ENCODE measurements at places on chromosomes 7 and 10. TPM values are rescaled to one million over a fixed set of nuclear protein-coding genes. Genes with fewer than 3 reads are reported as not detected.

The ZNF239 gene
- total RNA-seq, result 3.3 TPM

DNA sequence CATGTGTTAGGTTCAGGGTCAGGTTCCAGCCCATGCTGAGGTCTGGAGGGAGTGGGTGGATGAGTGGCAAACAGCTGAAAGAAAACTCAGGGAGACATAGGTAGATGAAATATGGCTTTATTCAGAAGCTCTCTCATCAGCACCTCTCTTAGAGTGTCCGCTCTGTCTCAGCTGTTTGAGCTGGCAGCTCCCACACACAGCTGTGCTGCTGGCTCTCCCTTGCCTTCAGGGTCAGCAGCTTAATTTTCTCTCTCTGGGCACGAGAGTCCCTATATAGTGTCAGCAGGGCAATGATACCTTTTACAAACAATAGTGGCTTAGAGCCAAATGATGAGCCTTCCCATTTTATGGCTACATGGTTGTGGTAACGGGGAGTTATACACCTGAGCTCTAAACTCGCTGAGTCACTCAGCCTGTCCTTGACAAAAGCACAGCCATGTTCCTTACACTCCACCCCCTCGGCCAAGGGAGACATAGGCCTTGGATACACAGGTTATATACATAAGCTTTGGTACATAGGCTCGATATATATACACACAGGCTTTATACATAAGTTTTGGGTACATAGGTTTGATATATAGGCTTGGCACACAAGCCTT, 10.4 kb downstream of the RNF133 start:
- H3K36me3 ChIP-seq, result no peaks in the 10 kb centered on the region
- no peaks in the 10 kb centered on the region for H3K27me3 ChIP-seq
- H3K4me1 ChIP-seq, result no peaks in the 10 kb centered on the region
- DNase-seq, result no peak

- no peaks in the 10 kb centered on the region for H3K4me1 ChIP-seq
- no peaks in the 10 kb centered on the region for H3K36me3 ChIP-seq
- no peak for DNase-seq
- no peak overlapping the region for H3K4me3 ChIP-seq
These were observed 306.4 kb downstream of the FGFR2 start for GRCh38 chr10:121291823-121292222.

DNA sequence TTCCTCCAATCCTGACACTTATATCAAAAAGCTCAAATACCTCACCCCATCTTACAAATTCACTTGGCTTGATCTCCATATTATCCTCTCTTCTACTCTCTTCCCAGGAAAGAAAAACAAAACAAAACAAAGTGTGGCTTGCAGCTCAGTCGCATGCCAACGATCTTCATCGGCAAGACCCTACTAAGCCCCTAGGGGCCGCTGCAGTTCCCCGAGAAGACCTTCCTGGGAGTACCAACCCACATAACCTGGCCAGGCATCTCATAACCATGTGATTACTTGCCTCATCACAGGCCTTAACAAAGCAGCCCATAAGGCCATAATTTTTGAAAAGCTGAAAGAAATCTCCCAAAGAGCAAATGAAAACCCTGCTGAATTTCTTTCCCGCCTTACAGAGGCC, 103.7 kb downstream of the ZNF92 start:
- peaks cover 12% of the 10 kb centered on the region for H3K4me1 ChIP-seq
- no peak overlapping the region for H3K27ac ChIP-seq
- no peak for DNase-seq
- no peaks in the 10 kb centered on the region for H3K27me3 ChIP-seq
- H3K4me3 ChIP-seq, result no peak overlapping the region

DNA sequence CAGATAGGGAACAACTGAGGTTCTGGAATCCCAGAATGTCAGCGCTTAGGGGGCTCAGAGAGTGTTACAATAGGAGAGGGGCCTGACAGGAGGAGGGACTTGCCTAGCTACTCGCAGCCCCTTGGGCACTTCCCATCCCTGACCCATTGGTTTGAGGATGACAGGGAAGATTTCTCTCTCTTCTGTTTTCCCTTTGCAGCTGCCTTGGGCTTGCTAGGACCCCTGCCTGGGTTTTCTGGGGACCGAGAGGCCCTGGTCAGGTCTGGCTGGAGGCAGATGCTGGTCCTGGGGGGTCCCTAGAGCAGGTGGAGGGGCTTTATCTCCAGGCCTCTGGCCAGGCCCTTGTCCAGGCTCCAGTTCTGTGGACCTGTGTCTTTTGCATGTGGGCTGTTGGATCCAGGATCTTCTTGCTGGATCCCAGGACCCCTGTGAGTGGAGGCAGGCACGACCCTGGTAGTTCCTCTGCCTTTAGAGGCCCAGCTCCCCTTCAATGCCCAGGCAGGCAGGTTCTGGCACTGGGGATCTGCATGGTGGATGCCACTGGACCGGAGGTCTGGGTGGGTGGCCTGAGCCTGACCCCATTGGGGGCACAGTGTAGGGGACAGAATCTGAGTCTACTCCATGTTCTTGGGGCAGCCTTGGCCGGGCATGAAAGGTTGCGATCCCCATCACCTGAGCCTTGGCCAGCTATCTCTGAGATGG, 26.9 kb downstream of the RAMP3 start:
- no peak overlapping the region for H3K4me3 ChIP-seq
- H3K27me3 ChIP-seq, result peaks cover 99% of the 10 kb centered on the region
- no peaks in the 10 kb centered on the region for H3K4me1 ChIP-seq
- H3K27ac ChIP-seq, result no peak overlapping the region
- H3K36me3 ChIP-seq, result no peaks in the 10 kb centered on the region

DNA sequence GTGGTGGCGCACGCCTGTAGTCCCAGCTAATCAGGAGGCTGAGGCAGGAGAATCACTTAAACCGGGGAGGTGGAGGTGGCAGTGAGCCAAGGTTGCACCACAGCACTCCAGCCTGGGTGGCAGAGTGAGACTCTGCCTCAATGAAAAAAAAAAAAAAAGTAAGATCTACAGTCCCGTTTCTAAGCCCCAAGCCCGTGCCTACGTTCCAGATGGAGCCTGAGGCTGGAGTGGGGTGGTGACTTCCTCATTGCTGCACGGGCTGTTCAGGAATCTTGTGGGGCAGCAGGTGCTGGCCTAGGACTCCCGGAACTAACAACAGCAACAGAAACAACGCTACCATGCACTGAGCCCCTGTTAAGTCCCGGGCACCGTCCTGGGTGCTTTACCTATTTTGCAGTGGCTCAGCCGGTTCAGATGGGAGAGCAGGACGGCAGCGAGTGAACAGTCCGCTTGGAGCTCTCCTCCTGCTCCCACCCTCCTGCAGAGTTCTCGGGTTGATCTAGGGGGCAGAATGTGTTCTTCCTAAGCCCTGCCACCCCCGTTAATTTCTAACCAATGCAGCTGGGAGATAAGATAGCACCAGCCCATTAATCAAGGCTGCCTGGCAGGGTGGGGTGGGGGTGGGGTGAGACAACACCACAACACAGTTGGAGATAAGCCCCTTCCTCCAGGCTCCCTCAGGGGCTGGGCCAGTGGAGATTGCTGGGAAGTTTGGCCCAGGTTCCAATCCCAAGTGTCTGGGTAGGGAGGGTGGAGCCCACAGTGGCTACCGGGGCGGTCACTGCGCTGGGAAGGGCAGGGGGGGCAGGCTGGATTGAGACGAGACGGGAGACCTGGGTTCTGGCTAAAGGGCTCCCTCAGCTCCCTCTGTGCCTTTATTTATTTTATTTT, 17.0 kb upstream of the SFRP5 start:
- DNase-seq, result peak; percentile 22
- no peaks in the 10 kb centered on the region for H3K4me1 ChIP-seq
- H3K27ac ChIP-seq, result no peak overlapping the region
- H3K4me3 ChIP-seq, result no peak overlapping the region
- H3K27me3 ChIP-seq, result no peaks in the 10 kb centered on the region

- no peaks in the 10 kb centered on the region for H3K27me3 ChIP-seq
- peaks cover 3% of the 10 kb centered on the region for H3K36me3 ChIP-seq
- H3K4me1 ChIP-seq, result peaks cover 26% of the 10 kb centered on the region
- H3K4me3 ChIP-seq, result no peak overlapping the region
- no peak for DNase-seq
These were observed 3.2 kb downstream of the PNPLA8 start for GRCh38 chr7:108522780-108523179.

GRCh38 chr10:104308439-104308903, 29.8 kb downstream of the ITPRIP start:
- no peaks in the 10 kb centered on the region for H3K36me3 ChIP-seq
- no peak overlapping the region for H3K4me3 ChIP-seq
- no peaks in the 10 kb centered on the region for H3K27me3 ChIP-seq
- H3K27ac ChIP-seq, result no peak overlapping the region

The TMEM270 gene
- 0.72 TPM for total RNA-seq

DNA sequence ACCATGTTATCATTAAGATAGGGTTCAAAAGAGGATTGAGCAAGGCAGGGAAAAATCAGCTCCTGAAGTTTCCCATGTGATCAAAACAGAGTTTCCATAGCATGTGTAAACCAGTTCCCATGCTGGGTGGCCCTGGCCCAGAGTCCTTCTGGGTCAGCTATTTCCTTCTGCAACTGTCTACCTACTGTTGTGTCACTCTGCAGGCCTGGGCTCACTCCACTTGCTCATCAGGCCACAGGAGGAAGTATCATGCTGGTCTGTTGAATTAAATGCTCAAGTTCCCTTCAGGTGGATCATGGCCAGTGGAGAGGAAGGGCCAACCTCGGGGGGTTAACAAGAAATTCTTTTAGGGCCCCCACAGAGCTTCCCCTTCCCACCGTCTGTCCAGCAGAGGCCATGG, 104.7 kb downstream of the GFRA1 start:
- no peak overlapping the region for H3K27ac ChIP-seq
- no peak overlapping the region for H3K4me3 ChIP-seq
- H3K36me3 ChIP-seq, result no peaks in the 10 kb centered on the region
- DNase-seq, result no peak
- no peaks in the 10 kb centered on the region for H3K4me1 ChIP-seq
- 0 out of 2 replicates have a peak, but pooled peaks cover 3% of the 10 kb centered on the region for H3K27me3 ChIP-seq

GRCh38 chr7:113267885-113268284, 149.5 kb upstream of the SMIM30 start:
- no peak overlapping the region for H3K4me3 ChIP-seq
- no peaks in the 10 kb centered on the region for H3K36me3 ChIP-seq
- H3K27ac ChIP-seq, result no peak overlapping the region
- no peak for DNase-seq
- no peaks in the 10 kb centered on the region for H3K27me3 ChIP-seq

DNA sequence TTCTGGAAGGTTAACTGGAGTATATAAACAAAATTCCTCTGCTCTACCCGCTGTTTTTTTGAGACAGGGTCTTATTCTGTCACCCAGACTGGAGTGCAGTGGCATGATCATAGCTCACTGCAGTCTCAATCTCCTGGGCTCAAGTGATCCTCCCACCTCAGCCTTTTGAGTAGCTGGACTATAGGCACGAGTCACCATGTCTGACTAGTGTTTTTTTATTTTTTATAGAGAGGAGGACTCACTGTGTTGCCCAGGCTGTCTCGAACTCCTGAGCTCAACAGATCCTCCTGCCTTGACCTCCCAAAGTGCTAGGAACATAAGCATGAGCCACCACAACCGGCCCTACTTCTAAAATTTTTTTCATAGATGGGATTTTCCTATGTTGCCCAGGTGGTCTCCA, 2.2 kb downstream of the RAB18 start:
- H3K4me1 ChIP-seq, result peaks cover 14% of the 10 kb centered on the region
- no peak overlapping the region for H3K27ac ChIP-seq
- no peaks in the 10 kb centered on the region for H3K27me3 ChIP-seq
- no peak overlapping the region for H3K4me3 ChIP-seq

The VWDE gene
- total RNA-seq, result 28.8 TPM

- no peak overlapping the region for H3K27ac ChIP-seq
- peaks cover 14% of the 10 kb centered on the region for H3K27me3 ChIP-seq
- peak; percentile 11 for DNase-seq
- no peaks in the 10 kb centered on the region for H3K4me1 ChIP-seq
- no peak overlapping the region for H3K4me3 ChIP-seq
These were observed 109.7 kb downstream of the SLIT1 start for GRCh38 chr10:97075961-97076525.

GRCh38 chr7:151157645-151158329, 9.7 kb downstream of the GBX1 start:
- 0 out of 2 replicates have a peak, but pooled peaks cover 7% of the 10 kb centered on the region for H3K4me1 ChIP-seq
- H3K4me3 ChIP-seq, result no peak overlapping the region
- H3K36me3 ChIP-seq, result no peaks in the 10 kb centered on the region

The STK32C gene
- 13.9 TPM for total RNA-seq

DNA sequence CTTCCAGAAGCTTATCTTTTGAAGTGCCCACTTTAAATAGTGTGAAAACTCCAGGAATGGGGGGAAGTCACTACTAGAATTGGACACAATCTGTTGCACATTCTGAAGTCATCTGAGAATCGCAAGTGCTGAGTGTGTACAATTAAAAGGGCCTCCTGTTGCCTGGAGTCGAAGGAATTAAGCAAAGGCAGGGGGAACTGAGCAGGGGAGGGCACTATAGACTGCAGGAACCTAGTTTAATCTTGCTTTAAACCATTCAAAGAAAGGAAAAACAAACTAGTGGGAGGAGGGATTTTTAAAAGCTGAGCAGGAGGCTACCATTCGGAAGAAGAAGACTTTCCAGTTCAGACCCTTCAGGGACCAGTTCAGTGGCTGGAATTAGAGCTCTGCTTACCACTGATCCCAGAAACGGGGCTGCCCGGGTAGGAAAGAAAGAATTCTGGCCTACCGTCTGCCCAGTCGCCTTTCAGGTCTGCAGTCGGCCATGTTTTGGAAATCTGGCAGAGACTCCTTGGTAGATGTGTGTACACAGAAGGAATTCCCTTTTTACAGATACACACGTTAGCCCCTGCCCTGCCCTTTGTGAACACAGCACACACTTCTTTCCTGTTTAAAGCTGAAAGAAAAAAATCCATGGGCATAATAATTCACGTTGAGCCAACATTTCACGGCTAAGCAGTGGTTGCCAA, 610.6 kb upstream of the FOXK1 start:
- H3K27ac ChIP-seq, result no peak overlapping the region
- no peak overlapping the region for H3K4me3 ChIP-seq
- H3K4me1 ChIP-seq, result no peaks in the 10 kb centered on the region
- peaks cover 90% of the 10 kb centered on the region for H3K27me3 ChIP-seq
- no peak for DNase-seq
- no peaks in the 10 kb centered on the region for H3K36me3 ChIP-seq

DNA sequence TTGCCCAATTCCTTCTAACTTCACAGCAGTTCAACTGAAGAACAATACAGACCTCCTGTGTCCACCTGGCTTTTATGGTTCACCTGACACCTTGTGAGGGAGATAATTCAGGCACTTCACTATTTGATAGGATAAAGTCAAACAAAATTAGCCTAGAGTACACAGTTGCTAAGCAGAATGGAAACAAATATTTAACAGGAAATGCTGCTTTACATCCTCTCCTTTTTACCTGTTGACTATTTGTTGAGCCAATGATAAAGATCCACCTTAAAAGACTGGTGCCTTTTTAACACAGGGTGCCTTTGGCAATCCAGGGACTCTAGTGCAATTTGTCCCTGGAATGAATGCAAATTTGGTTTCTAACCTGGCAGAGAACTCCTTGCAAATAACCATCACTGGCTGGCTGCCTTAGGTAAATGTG, 39.8 kb downstream of the ITPRID1 start:
- no peak overlapping the region for H3K27ac ChIP-seq
- no peak for DNase-seq
- H3K36me3 ChIP-seq, result no peaks in the 10 kb centered on the region
- H3K4me1 ChIP-seq, result peaks cover 7% of the 10 kb centered on the region

GRCh38 chr10:94344522-94345122, 18.1 kb downstream of the NOC3L start:
- no peaks in the 10 kb centered on the region for H3K4me1 ChIP-seq
- H3K27ac ChIP-seq, result no peak overlapping the region
- DNase-seq, result no peak
- 0 out of 2 replicates have a peak, but pooled peaks cover 6% of the 10 kb centered on the region for H3K36me3 ChIP-seq

GRCh38 chr10:93841961-93842360, 51.8 kb upstream of the SLC35G1 start:
- H3K4me3 ChIP-seq, result no peak overlapping the region
- no peak for DNase-seq
- H3K4me1 ChIP-seq, result no peaks in the 10 kb centered on the region

GRCh38 chr10:79152423-79152817, 83.7 kb downstream of the ZMIZ1 start:
- no peak for DNase-seq
- H3K4me1 ChIP-seq, result peaks cover 83% of the 10 kb centered on the region
- no peaks in the 10 kb centered on the region for H3K27me3 ChIP-seq
- peak overlapping the region; percentile 90 for H3K27ac ChIP-seq

The THSD7A gene
- total RNA-seq, result 4.0 TPM

All from PC-9 (cell line).